ENCODE measurements at places on chromosomes 6 and 20.

DNA sequence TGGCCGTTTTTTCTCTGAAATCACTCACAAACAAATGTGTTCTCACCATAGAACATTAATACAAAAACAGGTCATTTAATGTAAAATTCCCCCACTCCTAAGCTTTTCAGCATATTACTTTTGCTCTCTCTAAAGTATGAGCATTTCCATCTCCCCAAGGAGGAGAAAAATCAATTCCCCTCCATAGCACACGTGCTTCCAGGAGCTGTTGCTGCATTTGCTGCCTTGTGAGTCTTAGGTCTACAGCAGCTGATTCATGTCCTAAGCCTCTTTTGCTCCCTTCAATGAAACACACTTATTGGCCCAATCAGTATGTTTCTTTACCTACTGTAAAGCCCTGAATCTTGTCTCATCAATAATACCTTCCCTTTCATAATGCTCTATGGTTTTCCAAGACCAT is 6.4 kb upstream of the COL9A1 start:
- no peak for DNase-seq

- no peak for DNase-seq
Measured at GRCh38 chr6:43780941-43781928, 11.2 kb downstream of the VEGFA start.

GRCh38 chr6:44471271-44471981 is 83.9 kb downstream of the CDC5L start:
- no peak for DNase-seq

GRCh38 chr6:40900791-40901190 is 138.2 kb downstream of the UNC5CL start:
- no peak for DNase-seq

DNA sequence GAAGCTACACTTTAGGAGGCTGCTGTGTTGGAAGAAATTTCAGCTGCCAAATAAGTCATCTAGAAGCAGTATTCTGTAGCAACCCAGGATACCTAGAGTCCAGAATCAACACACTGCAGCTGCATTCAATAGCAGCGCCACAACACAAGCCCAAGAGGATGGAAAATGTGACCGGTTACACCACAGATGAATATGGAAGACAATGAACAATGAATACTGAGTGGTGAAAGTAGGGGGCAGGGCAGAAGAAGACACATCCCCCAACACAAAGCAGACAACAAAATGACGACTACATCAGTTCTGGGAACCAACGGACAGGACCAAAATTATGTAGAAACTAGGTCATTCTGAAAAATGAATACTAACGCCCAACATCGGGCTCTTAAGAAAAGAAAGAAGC is 38.2 kb downstream of the KIF6 start:
- no peak for DNase-seq

DNA sequence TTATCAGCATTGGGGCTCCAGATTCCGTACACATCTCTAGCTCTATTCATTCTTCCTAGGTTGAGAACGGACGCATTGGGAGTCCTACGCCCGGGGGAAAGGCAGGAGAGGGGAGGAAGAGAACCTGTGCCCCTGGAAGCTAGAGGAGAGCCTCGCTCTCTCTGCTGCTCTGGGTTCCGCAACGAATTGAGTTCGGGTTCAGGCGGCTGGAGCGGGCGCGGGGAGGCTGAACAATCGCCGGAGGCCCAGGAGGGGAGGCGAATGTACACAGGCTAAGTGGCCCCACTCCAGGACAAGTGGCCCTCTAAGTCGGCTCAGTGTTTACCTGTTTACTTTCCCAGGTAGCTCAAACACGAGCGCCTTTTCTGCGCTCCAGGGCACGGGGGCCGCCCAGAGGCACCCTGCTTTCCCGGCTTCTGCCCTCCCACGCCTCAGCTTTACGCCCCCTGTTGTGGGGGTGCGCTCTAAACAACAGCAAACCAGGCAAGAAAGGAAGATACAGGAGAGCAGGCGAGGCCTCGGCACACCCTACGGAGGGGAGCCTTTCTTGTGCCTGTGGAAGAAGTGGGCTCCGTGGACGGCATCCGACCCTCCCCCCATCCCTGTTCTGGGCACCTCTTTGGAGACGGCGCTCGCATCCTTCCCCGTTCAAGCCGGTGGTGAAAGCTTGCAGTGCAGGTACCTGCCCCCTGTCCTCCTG is 4.6 kb upstream of the NKX2-2 start:
- DNase-seq, result no peak

DNA sequence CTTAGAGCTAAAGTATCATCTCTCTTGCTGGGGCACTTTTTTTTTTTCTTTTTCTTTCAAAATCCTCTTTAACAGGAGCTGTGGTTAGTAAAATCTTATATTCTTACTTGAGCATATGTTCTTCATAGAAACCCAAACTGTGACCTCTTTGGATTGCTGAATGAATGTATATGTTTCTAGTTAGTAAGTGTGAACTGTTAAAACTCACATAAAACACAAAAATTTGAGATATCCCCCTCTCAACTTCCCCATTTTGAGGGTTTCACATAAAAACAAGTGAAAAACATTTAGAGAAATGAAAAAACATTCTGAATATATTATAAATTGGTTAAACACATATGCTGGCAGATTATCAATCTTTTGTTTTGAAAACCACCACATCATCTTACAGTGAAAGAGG is 78.1 kb downstream of the INSM1 start:
- no peak for DNase-seq

DNA sequence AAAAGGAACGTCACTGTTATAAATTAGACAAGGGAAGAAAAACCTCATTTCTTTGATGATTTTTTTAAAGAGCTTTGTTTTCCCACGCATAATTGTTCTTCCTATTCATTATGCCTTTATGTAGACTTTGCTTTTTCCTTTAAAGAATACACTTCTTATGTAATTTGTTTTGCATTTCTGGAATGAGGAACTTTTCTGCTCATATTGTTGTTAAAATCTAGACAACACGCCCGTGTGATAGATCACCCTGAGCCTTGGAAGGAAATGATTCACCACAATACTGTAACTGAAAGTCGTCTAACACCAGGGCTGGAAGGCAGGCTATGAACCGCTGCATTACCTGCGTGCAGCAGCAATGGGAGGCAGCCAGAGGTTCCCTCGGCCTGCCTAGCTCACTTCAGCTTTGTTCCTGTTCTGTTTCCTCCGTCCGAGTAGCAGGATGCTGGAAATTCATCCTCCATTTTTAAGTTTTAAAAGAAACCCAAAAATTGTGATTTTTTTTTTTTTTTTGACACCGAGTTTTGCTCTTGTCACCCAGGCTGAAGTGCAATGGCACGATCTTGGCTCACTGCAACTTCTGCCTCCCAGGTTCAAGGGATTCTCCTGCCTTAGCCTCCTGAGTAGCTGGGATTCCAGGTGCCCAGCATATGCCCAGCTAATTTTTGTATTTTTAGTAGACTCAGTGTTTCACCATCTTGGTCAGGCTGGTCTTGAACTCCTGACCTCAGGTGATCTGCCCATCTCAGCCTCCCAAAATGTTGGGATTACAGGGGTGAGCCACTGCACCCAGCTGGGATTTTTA is 49.6 kb upstream of the ZNF217 start:
- peak; percentile 95 for DNase-seq

Measured in Kasumi-1 (cell line).